ENCODE measurements at places on chromosomes 11 and 22.
A peak's percentile ranks its signal among the peaks of the same experiment; 100 is the strongest.

GRCh38 chr11:27263986-27264385, 99.0 kb downstream of the CCDC34 start:
- no peak for DNase-seq

GRCh38 chr22:37412495-37413250, 14.6 kb downstream of the ELFN2 start:
- DNase-seq, result no peak

GRCh38 chr11:64876835-64877341, 1.5 kb downstream of the EHD1 start:
- DNase-seq, result no peak

DNA sequence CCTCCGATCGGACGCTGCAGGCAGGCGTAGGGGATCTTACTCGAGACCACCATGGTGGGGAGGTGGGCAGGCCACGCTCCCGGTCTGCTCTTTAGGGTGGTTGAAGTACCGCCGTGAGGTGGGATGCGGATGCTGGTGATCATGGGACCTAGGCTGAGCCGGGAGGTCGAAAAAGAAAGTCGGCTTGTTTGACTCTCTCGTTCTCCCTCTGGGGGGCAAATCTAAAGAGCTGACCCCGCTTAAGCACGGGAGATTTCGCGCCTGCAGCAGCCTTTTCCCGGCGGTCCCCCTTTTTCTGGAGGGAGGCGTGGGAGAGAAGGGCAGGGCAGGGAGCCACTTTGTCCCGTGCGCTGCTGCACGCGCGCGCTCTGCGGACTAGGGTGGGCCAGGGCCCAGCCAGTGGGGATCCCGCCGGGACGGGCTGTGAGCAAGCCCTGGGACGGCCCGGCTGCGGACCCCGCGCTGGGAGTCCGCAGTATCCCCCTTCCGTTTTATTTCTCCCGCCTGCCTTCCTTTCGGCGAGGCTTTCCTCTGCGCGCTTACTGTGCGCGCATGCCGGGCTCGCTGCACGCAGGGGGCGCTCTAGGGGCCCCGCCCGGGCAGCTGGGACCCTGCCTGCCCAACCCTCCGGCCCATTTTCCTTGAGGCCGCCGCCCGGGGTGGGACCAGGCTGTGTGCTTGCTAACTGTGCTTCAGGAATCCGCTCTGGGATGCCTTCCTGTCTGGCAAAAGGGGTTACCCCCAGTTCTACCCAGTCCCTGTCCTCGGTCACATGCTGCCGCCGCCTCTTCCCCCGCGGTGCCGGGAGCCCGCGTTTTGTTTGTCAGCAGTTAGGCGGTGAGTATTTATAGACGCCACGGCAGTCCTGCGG, 81.0 kb downstream of the PRR5L start:
- peak; percentile 44 for DNase-seq

- DNase-seq, result no peak
Observed at GRCh38 chr11:43576803-43577521, 103.6 kb upstream of the HSD17B12 start.

DNA sequence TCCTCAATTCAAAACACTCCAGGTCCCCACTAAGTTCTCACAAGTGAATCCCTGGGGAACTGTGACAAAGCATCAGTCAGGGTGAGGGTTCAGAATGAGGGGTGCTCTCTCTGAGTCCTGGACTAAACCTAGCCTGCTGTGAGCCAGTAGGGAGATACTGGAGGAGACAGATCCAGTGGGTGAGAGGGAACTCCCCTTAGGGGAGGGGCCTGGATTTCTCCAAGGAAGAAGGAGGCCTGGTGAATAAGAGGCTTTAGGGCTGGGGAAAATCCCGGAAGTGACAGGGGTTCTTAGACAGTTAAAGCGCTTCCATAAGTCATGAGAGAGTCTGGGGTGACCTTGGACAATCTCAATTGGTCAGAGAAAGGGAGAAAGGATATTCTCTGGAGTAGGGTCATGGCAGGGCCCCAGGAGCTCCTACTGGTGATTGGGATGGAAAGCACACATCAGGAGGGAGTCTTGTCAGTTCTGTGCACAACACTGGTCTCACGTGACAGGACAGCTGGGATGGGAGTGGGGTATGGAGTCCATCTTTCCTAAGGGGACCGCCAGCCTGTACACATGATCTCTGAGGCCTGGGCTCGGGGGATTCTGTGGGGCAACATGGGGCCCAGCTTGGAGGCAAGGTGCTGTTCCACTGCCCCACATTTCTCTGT, 1.5 kb downstream of the TBC1D10A start:
- DNase-seq, result no peak

DNA sequence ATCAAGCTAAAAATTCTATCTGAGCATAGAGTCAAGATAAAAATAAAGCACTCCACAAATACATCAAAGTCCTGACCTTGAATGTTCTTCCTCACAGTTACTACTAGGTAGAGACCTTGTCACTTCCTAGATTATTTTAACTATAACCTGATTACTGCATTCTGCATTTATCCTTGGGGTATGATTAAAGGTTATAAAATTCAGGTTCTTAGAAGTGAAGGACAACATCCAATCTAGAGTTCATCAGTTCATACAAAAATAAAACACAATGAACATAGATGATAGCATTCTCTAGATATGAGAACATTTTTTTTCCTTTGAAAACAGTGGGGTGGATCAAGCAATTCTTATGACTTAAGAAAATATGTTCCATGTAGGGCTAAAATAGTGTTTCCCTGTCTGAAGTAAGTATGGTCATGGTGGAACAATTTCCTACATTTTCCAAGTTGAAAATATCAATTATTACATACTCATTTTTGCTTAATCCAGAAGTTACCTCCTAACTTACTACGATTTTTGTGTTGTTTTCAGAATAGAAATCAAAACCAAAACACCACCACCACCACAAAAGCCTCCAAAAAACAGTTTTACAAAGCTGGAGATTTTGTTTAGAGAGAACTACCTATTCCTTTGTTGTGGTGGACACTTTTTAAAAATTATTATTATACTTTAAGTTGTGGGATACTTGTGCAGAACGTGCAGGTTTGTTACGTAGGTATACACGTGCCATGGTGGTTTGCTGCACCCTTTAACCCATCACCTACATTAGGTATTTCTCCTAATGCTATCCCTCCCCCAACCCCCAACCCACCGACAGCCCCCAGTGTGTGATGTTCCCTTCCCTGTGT, 112.0 kb upstream of the DDI1 start:
- DNase-seq, result no peak

DNA sequence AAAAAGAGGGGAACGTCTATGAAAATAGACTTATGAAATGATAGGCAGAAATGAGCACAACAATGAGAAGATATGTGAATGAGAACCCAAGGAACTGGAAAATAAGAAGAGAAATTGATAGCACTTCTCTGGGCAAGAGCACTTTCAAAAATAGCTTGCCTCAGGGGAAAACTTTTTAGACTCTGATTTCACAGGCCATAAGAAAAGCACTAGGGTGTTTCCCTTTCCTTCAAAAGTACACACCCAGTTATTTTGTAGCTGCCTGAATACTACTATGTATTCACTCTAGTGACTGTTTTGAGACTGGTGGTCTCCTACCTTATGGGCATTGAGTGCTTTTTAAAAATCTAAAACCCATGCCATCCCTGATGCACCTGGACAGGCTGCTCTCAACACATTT, 172.3 kb upstream of the SOX6 start:
- DNase-seq, result no peak

GRCh38 chr11:34040571-34040970, 11.0 kb upstream of the CAPRIN1 start:
- DNase-seq, result no peak

GRCh38 chr11:128205796-128206195, 381.6 kb downstream of the ETS1 start:
- no peak for DNase-seq

- no peak for DNase-seq
Observed at GRCh38 chr11:2709429-2709828, 9.6 kb upstream of the KCNQ1OT1 start.

DNA sequence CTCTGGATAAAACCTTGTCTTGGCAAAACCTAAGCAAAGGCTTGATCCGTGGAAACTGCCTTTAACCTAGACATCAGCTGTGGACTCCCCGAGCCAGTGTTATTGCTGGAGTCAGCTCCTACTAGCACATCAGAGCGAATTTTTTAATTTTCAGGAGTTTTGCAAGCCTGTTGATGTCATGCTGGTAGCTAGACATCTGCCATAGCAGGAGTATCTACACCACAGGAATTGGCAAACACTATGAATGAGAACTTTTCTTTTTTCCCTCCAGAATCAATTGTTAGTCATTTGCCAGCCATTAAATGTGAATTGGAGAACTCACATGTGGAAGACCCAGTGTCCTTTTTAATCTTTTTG, 201.2 kb downstream of the NAV2 start:
- DNase-seq, result no peak

GRCh38 chr11:3827434-3828186, 13.1 kb downstream of the RHOG start:
- DNase-seq, result no peak

- no peak for DNase-seq
Observed at GRCh38 chr11:646214-646613, 9.1 kb downstream of the DRD4 start.

GRCh38 chr11:126160345-126161022, 51.0 kb downstream of the RPUSD4 start:
- DNase-seq, result no peak

GRCh38 chr22:47238690-47239473, 476.4 kb downstream of the TBC1D22A start:
- DNase-seq, result no peak

- DNase-seq, result no peak
Observed at GRCh38 chr11:77171254-77171653, 43.2 kb downstream of the MYO7A start.

DNA sequence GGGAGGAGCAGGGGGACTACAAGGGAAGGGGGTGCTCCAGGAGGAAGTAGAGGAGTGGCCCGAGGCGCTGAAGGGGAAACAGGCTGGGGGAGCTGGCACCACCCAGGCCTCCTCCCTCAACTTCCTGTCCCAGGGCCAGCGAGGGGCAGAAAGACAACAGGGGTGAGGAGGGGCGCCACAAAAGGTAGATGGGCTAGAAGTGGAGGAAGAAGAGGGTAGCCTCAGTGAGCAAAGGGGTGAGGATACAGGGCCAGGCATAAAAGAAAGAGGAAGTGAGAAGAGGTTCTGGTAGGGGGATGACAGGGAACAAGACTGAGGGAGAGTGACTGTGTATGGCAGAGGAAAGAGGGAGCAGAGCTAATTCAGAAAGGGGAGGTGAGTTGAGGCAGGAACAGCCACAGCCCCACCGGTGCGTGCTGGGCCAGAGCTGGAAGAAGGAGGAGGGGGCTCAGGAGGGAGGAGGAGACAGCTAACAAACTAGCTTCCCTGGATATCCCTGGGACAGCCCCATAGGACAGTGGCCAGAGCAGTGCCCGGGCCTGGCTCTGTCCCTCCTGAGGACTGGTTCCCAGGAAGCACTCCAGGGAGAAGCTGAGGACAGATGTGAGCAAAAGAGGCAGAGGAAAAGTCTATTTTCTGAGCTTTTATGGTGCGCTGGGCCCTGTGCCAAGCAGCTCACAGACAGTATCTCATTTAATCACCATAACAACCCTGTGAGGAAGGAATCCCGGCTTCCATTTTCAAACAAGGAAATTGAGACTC, 8.5 kb downstream of the DCHS1 start:
- no peak for DNase-seq

- no peak for DNase-seq
Observed at GRCh38 chr11:129298988-129299387, 76.7 kb upstream of the BARX2 start.

DNA sequence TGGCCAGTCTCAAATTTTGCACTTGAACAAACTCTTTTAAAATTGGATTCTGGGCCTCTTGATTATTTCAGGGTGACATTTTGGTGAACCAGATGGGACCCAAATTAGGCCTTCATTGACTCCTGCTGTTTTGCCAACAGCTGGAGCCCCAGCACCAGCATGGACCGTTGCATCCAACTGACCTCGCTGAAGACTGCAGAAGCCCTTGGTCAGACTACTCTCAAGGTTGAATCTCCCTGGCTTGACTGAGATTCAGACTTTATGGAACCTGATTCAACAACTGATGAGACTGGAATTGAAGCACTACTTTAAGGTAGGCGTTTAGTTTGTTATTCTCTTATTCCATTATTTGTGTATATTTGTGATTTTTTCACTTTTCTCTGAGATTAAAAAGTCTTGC, 41.7 kb downstream of the NARS2 start:
- no peak for DNase-seq

GRCh38 chr11:9815486-9816136, 151.7 kb downstream of the SWAP70 start:
- no peak for DNase-seq

DNA sequence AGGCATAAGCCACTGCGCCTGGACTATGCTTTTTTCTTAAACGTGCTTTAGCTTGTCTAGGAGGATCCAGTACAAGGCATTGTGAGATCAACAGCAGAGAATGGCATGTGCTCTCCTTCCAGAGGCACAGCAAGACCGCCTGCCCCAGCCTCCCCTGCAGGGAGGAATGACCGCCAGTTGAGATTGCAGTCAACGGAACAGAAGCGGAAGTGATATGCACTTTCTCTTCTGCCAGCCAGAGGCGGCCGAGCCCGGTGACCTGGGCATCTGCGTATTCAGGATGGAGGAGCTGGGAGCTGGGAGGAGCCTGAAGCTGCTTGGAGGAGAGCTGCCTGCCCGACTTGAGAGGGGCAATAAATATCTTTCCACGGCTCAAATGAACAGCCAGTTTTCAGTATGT, 243.0 kb downstream of the CTTN start:
- no peak for DNase-seq

GRCh38 chr11:120704256-120704750, 192.8 kb downstream of the GRIK4 start:
- DNase-seq, result no peak

DNA sequence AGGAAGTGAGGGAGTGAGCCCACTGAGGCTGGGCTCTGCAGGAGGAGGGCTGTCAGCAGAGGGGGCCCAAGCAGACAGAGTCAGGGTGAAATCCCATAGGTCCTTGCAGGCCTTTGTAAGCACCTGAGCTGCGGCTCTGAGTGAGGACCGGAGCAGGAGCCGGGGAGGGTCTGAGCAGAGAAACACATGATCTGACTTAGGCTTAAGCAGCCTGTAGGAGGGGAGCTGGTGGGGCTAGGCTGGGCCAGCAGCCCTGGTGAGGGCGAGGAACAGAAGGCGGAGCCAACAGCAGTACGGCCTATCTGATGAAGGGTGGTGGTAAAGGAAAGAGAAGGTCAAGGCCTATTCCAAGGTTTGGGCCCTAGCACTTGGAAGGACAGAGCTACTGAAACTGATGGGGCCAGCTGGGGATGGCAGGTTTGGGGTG, 26.9 kb upstream of the CBX7 start:
- no peak for DNase-seq

DNA sequence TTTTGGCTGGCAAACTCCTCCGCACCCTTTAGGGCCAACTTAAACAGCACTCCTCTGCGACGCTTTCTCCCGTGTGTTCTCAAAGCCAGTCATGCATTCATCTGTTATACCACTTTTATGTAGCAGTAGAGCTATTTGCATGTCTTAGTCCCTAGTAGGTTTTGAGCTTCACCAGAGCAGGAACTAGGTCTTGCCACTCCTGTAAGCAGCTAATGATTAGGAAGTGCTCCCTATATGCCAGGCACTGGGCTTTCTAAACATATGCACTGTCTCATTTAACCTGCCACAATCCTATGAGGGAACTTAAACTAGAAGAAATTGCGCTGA, 180.8 kb downstream of the DBX1 start:
- DNase-seq, result no peak

Measured in activated CD4-positive, alpha-beta T cell treated with anti-CD3 and anti-CD28 coated beads for 4 hours (primary cell).